Tibial artery (tissue), 4 donors: ENCODE measurements at places on chromosomes 3 and 15.
A peak's percentile ranks its signal among the peaks of the same experiment; 100 is the strongest.

GRCh38 chr3:24086617-24087404 lies 141.7 kb downstream of the NR1D2 start:
- DNase-seq = no peak

- DNase-seq = no peak
Observed at GRCh38 chr15:68440136-68440535, 8.2 kb upstream of the ITGA11 start.

- peak; percentile 58 for DNase-seq
Observed at GRCh38 chr3:44685128-44685800, 27.2 kb upstream of the ZNF502 start.

DNA sequence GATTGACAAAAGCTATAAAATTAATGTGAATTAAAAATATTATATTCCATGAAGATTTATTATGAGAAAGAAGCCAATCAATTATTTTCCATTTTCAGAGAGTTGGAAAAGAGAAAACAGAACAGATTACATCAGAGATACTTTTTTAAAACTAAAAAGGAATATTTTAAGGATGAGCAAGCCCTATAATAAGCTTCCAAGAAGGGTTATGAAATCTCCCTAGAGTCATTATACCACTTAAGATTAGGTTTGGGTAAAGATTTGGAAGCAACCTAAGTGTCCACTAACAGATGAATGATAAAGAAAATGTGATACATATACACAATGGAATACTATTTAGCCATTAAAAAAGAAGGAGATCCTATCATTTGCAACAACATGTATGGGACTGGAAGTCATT lies 51.6 kb upstream of the FSIP1 start:
- DNase-seq = no peak

DNA sequence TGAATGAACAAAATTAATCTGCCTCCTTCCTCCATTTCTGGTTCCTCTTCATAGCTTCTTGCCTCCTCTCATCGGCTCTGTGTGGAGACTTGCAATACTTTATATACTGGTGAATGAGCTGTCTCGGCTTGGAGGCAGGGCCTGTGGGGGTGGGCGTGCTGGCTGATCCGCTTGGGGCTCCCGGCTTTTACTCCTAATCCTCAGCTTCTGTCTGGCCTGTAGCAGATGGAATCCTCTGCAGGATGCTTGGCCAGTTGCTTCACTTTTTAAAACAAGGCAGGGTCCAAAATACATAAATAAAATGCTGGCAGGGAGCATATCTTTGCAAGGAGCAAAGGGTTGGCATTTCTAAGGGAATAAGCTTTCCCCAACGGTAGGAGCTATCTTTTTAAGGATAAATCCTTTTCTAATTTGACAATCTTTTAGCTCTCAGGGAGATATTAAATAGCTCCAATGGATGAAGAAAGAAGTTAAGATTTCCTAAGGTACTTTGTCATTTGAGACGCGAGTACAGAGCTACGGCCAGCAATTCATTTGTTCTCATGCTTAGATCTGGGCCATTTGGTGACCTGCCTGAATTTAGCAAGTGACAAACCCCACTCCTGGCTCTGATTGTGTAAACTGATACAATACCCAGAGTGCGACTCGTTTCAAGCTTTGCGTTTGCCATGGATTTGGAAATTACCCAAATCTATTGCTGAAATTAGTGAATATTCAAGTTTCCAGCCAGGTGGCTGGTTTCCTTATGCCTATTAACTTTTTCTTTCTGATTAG lies 18.9 kb downstream of the SV2B start:
- DNase-seq = no peak

GRCh38 chr15:80168421-80168820 lies 15.6 kb downstream of the FAH start:
- no peak for DNase-seq

DNA sequence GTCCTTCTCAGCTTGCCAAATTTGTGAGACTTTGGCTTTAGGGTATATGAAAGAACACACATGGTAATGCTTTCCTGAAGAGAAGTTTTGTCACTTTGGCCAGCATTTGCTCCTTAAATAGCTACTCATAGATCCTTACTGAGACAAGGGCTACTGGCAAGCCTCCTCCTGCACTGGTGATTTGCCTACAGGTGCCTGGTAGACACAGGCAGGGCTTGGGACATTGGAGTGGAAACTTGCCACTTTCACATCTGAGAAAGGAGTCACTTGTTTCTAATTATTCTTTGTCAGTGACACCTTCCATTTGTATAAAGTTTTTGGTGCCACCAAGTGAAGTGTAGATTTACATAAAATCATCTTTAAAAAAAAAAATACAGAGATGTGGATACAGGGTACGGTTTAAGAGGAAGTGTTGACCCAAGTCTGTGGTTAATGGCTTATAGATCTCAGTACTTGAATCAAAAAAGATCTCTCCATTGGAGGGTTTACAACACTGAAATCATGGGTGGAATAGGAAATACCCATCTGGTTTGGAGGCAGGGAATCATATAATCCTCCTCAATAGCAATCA lies 132.8 kb upstream of the GADL1 start:
- DNase-seq = no peak

DNA sequence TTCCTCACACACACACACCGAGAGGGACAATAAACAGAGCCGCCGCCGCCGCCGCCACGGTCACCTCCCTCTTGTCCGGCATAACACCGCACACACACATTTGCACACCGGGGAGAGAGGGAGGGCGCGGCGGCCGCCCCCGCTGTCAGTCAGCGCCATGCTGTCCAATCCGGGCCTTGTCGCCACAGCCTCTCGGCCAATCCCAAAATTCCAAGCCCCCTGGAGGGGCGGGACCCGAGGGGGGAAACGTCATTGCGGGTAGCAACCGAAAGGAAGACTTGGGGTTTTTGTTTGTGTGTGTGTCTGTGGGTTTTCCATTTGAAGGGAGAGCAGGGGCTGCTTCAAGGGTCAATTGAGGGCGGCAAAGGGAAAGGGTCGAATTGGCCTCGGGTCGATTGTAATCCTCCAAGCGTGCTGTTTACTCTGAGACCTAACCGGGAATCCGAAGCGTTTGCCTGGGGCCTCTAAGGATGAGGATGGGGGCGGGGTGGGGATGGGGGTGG lies at the start of gene TOP2B:
TSS of gene TOP2B (minus strand) at position 96 of the 503 bp plus-strand sequence. CDS start 610 bp downstream, outside the sequence.
- peak; percentile 98 for DNase-seq

DNA sequence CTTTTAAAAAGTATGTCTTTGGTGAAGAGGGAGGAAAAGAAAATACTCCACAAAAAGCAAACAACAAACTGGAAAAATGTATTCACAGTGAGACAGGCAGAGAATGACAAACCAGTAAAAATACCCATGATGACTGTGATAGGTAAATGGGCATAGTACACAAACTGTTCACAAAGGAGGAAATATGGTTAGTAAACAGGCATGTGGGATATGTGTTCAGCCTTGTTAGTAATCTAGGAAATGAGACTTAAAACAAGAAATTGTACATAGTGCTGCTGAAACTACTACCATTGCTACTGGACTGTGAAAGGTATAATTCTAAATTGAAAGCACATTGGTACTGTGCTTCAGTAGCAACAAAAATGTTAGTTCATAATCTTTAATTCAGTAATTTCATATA lies 50.1 kb downstream of the UBE2E2 start:
- no peak for DNase-seq

- no peak for DNase-seq
Observed at GRCh38 chr3:134064081-134064480, 34.4 kb upstream of the SLCO2A1 start.

GRCh38 chr3:171000281-171000680 lies 26.2 kb downstream of the SLC2A2 start:
- no peak for DNase-seq

GRCh38 chr3:64799606-64800005 lies 111.8 kb upstream of the ADAMTS9 start:
- no peak for DNase-seq

DNA sequence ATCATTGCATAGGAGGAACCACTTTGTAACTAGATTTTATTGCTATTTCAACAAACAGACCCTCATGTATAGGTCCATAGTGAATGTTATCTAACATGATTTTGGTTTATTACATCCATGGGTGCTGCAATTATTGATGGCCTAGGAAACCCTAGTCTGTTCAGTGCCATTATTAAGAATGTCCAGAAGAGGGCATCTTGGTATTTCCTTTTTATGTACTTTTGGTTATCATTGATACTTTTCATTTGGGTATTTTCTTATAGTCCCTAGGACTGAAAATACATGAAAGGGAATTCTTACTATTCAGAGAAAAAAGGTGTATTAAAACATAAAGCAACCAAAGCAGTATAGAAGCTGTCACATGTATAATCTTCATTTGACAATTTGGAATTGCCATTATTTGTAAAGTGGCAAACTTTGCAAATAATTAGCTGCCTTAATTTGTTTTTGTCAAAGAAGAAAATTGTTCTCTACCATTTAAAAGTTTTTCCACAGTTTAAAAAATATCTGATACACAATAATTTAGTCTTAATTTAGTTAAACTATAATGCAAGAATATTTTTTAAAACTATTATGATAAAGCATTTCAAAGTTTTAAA lies 48.7 kb downstream of the CNOT10 start:
- no peak for DNase-seq

DNA sequence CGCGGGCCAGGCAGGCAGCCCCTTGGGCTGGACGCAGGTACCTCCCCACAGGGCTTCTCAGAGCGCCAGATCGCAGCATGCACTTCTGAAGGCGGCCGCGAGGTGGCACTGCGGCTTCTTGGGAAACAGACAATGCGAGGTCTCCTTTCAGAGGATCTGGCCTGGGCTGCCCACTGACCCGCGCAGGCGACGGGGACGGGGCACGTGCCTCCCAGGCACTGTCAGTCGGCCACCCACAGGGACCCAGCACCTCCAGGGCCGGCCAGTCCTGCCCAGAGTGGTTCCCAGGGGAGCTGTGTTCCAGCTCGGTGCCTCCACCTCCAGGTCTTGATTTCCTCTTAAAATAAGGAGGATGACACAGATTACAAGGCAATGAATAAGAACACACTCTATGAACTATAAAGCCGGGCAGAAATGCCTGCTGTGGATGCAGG lies 24.4 kb upstream of the TXNRD3 start:
- peak; percentile 86 for DNase-seq

DNA sequence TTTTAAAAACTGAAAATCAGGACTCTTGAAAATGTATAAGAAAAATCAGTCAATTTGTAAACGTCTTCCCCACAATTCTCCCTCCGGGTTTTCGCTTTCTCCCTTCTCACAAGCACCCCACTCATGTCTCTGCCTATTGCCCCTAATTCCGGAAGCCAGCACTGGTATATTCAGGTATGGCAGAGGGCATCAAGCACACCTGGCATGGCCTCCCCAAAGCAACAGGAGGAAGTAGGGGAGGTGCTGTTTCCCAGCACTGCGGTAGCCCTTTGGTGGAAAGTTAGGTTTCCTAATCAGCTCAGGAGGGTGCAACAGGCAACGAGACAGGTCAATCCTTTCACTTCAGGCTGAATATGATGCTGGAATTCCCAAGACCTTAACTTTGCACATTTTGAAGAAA lies 30.1 kb downstream of the LAMP3 start:
- no peak for DNase-seq

- DNase-seq = no peak
Observed at GRCh38 chr3:194854659-194855390, 169.1 kb downstream of the FAM43A start.

GRCh38 chr3:190361791-190362190 lies 26.2 kb upstream of the CLDN16 start:
- DNase-seq = no peak

DNA sequence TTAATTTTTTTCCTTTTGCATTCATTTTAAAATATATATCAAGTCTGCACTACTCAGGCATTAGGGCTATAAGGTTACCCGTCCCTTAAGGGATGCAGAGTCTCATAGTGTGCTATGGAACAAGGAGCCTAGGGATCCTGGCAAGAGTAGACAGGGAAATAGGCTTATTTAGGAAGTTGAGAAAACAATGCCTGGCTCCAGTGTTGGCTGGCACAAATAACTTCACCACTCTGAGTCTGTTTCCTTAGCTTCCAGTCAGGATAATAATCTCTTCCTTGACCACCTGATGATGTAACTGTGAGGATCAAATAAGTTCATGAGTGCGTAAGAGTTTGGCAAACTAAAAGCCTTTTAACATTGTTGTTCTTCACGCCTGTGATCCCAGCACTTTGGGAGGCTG lies 540.8 kb upstream of the IL12A start:
- no peak for DNase-seq

DNA sequence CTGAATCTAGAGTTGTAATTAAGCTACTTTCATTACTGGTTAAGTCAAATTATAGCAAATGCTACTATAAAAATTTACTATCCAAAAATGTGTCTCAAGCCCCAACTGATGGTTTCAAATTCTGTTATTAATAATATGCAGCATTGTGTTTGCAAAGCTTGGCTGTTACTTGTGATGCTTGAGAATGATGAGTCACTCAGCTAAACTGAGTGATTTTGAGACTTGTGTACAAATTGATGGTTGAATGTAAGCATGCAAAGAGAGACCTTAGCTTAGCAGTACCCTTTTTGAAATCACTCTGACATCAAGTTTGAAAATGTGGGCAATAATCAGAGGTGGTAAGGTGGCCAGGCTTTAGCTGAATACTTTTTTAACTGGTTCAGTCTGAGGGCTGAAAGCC lies 27.6 kb downstream of the OPA1 start:
- no peak for DNase-seq

DNA sequence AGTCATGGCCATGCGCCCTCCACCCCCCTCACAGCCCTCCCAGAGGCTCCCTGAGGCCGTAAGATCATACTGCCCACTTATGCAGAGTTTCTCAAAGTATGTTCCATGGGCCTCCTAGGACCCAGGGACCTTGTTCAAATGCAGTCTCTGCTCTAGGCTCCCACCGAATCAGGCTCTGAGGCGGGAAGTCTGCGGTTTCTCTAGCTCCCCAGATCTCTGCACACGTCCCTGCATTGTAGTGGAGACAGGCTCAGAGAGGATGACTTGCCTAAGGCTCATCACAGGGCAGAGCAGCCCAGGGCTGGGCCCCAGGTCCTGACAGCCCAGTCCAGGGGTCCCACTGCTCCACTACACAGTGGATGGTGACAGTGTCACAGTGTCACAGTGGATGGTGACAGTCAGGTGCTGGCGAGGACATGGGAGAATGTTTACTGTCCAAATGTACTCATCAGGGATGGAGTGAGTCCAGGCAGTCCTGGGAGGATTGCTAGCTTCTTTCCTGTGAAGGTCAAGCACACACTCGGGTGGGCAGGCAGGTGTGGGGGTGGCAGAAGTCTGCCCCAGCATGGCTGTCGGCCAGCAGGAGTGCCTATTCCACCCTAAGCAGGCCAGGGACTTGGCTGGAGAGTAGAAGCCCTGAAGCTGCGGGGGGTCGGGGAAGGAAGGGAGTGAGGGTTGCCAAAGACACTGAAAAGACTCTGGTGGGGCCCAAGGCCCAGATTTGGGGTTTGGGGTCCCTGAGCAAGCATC lies 12.4 kb downstream of the ANKRD63 start:
- DNase-seq = no peak
